Subcutaneous adipose tissue (tissue), 4 donors: ENCODE measurements at places on chromosomes 4 and X. TPM values are rescaled to one million over a fixed set of nuclear protein-coding genes. Genes with fewer than 3 reads are reported as not detected.

Gene MXRA5
- total RNA-seq = 1.7 TPM

Gene KIF4A
- total RNA-seq = 0.88 TPM

Gene SPANXC
- total RNA-seq = not detected

Gene ZNF630
- 3.2 TPM for total RNA-seq

Gene DSPP
- not detected for total RNA-seq

Gene S100P
- total RNA-seq = not detected

Gene REPS2
- 10.3 TPM for total RNA-seq
